ENCODE measurements at places on chromosomes 13 and 19.
A peak's percentile ranks its signal among the peaks of the same experiment; 100 is the strongest.

DNA sequence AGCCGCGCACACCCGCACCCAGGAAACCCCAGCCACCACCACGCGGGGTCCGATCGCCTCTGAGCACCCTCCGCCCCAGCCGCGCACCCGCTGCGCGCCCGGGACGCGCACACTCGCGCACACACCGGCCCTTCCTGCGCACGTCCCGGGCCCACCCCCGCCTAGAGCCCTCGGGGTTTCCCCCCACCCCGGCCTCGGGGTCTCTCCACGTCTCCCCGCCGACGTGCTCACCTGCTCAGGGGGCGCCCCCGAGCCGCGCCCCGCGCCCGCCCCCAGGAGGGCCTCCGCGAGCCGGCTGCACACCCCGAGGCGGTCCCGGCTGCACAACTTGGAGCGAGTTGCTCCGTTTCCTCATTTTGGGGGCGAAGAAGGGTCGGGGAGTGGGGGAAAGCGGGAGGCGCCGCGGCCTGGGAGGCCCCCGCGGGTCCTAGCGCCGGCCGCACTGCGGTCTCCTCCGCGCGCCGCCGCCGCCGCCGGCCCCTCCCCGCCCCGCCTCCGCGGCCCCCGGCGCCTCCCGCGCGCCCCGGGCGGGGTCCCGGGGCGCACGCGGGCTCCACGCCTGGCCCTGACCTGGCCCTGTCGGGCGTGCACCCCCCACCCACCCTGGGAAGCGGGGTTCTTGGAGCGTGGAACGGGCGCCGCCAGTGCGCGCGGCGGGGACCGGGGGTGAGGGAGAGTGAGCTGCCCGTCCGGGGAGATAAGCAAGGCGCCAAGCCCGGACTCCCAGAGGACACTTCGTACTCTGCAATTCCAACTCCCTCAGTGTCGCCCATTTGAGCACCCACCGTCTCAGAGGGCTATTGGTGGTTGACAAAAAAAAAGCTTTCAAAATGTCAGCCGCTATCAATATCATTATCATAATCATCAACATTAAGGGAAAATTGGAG lies at the start of gene MATK:
MATK (minus strand) TSS at position 444 of the 887 bp plus-strand sequence. CDS start 1,246 bp downstream, outside the sequence.
- no peak for DNase-seq

GRCh38 chr13:36029166-36029565 lies 102.0 kb downstream of the DCLK1 start:
- DNase-seq, result no peak

DNA sequence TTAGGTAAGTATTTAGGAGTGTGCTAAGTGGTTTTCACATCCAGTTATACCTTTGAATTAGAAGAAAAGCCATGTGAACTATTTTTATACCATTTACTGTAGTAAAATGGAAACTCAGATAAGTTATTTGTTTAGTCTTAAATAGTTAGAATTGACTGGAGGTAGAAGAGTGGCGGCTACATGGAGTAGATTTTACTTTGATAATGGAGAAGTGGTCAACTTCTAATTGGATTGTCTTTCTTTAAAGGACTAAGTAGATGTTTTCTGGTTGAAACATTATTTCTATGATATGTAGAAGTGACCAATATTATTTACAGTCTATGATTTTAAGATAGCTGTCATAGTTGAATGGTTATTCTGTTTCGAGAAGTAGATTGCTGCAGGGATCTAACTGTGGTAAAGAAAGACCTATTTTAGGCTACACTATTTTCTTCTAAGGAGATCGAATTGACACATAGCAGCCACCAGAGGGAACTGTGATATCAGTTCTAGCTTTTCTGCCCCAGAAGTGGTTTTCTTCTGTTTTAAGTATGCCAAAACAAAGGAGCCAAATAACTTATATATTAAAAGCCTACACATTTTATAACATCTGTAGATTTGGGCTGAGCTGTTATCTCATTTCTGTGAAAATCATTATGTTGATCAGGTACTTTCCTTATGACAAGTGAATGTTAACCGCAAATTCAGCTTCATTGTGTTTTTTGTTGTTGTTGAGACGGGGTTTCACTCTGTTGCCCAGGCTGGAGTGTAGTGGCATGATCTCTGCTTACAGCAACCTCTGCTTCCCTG lies 26.1 kb downstream of the ZMYM2 start:
- DNase-seq, result peak; percentile 6

GRCh38 chr13:46992383-46992952 lies 95.6 kb upstream of the HTR2A start:
- peak; percentile 4 for DNase-seq

- no peak for DNase-seq
Measured at GRCh38 chr19:3442487-3443071, 37.7 kb downstream of the SMIM24 start.

- DNase-seq, result no peak
Measured at GRCh38 chr19:30161770-30162169, 210.4 kb upstream of the ZNF536 start.

DNA sequence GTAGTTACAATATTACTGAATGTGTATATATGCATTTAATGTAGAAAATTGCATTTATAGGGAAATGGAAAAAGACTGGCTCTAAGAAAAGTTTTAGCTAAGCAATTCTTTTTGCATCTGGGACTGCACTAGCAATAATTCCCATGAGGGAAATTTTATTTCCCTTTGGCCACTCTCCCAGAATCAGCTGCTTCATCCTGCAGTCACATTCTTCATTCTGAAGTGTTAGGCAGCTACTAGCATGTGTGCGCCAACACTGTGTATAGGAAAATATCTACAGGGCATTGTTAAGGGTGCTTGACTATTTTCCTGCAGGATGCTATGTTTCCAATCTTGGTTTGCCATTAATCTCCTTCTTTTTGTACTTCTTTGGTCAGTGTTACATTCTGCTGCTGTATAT lies 312.8 kb upstream of the PCDH20 start:
- DNase-seq, result peak; percentile 9

GRCh38 chr13:20994441-20994821 lies 67.0 kb downstream of the LATS2 start:
- DNase-seq, result no peak

GRCh38 chr19:49524812-49525455 lies 2.9 kb upstream of the RCN3 start:
- DNase-seq, result no peak

- DNase-seq, result no peak
Measured at GRCh38 chr13:110541526-110541920, 20.0 kb downstream of the RAB20 start.

- DNase-seq, result no peak
Measured at GRCh38 chr13:112814905-112815585, 125.2 kb downstream of the ATP11A start.

GRCh38 chr19:38209671-38210457 lies 14.2 kb downstream of the DPF1 start:
- no peak for DNase-seq

DNA sequence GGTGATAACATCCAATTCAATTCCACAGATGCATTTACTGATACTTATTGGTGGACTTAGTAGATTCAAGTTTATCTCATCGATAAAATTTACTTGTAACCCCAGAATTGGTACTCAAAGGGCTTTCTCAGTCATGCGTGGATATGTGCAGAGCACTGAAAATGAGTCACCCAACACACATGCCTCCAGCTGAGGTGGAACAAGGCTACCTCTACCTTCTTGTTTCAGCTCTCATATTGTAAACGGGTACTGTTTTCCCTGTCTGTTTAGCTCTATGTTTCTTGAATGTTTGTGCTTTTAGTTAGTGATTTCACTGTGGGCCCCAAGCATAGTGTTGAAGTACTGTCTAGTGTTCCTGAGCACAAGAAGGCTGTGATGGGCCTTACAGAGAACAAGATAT lies 1.5 kb downstream of the LRRC63 start:
- no peak for DNase-seq

GRCh38 chr13:30196025-30196424 lies 111.3 kb downstream of the KATNAL1 start:
- no peak for DNase-seq

DNA sequence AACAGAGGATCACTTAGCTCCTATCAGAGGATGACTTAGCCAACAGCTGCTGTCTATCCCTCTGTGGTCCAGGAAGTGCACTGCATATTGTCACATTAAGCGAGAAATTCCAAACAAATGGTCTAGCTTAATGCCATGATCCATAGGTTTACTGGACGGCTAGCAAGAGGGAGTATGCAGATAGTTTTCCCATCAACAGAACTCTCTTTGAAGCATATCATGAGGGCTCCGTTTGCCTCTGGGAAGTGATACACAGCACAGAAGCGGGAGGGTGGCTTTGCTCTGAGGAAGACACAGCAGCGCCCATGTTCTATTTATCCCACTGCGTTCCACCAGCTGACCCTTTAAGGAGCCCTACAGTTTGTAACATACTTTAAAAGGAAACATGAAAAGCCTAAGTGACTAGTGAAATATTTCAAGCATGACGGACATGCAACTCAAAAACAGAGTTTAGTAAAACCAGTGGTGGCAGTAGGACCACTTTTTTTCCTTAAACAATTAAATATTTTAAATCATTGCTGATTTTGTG lies 52.7 kb downstream of the COL4A1 start:
- DNase-seq, result no peak

DNA sequence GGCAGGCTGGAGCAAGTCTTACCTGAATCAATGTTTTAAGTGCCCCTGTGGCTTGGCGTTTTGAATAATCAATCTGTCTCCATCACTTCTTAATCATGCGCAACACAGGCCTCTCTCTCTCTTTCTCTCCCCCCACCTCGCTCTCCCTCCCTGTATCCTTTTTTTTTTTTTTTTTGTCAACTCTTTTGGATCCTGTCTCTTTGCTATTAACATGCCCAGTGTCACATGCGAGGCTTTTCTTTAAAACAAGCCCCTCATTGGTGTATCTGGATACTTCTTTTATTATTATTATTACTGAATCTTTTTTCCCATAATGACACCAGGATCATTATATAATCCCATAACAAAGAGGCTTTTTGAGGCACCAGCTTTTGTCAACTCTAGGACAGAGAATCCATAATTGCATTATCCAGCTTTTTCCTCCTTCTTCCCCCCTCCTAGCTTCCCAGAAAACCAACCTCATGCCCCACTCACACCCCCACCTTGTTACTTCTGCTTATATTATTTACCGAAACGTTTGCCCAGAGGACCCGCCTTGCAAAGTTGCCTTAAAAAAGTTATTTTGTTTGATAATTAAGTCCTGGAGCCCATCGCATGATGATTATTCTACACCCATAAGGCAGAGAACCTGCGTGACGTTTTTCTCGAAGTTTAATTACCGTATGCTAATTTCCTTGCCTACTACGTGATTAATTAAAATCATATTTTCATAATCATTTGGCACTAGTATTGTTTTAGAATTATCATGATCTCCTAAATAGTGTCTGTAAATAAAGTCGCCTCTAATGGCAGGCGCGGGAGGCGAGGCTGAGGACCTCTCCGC lies 148.1 kb upstream of the ZNF536 start:
- no peak for DNase-seq

DNA sequence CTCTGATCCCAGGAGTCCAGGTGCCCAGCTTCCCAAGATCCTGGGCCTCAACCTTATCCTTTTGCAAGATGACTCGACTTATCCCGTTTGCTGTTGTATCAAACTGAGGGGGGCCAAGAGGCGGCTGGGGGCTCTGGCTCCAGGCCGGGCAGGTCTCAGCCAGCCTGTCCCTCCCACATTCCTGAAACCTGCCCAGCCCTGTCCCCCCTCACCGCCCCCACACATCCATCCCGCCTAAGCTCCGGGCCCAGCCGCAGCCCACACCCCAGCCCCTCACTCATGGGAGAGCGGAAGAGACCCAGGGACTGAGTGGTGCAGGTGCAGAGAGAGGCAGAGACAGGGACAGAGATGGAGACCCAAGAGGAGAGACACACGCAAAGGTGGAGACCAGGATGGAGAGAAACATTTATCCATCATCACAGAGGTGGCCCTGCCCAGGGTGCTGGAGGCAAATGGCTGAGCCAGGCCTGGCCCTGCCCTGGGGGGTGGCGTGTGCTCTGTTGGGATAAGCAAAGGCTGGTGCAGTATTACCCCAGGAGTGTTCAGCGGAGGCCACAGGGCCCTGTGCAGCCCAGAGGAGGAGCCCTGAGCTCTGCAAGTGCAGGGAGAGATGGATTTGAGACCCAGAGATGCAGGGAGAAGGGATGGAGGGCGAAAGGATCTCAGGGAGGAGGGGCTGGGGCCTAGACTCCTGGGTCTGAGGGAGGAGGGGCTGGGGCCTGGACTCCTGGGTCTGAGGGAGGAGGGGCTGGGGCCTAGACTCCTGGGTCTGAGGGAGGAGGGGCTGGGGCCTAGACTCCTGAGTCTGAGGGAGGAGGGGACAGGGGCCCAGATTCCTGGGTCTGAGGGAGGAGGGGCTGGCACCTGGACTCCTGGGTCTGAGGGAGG lies 1.6 kb downstream of the BCAM start:
- no peak for DNase-seq

DNA sequence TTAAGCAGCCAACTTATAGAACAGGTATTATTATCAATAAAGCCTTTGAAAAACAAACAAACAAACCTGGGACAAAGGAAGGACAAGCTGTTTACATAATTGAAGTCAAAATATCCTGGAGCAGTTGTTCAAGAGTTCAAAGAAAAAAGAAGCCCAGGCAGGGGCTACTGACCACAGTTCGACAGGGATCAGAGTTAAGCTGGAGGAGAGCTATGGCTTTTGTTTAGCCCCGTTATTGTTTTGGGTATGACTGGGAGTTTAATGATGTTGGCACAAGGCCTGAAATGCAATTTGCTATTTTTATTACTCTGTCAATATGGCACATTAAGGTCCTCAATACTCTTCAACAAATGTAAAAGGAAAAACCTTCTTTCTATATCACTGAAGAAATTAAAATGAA lies 624.4 kb upstream of the KLHL1 start:
- DNase-seq, result no peak

GRCh38 chr13:41231025-41231677 lies 32.2 kb downstream of the MTRF1 start:
- DNase-seq, result no peak

- DNase-seq, result no peak
Measured at GRCh38 chr19:39778763-39779162, at the start of gene LEUTX. Gene LEUTX, plus strand, starts transcription at chr19:39778854. Its CDS starts 67 bp downstream, at chr19:39778921.

- no peak for DNase-seq
Measured at GRCh38 chr19:42134535-42135070, 2.4 kb upstream of the POU2F2 start.

- no peak for DNase-seq
Measured at GRCh38 chr19:406135-406781, 2.7 kb downstream of the C2CD4C start.

GRCh38 chr13:26324867-26325266 lies 70.9 kb downstream of the CDK8 start:
- DNase-seq, result no peak

- DNase-seq, result no peak
Measured at GRCh38 chr19:35522745-35523327, 5.3 kb downstream of the SBSN start.

- no peak for DNase-seq
Measured at GRCh38 chr13:46778095-46778494, 18.9 kb downstream of the ESD start.

GRCh38 chr13:98144027-98144741 lies 1.3 kb downstream of the FARP1 start:
- DNase-seq, result no peak

GRCh38 chr13:110177790-110178189 lies 129.2 kb downstream of the COL4A1 start:
- DNase-seq, result no peak

Data from urothelium cell line (cell line).